ENCODE measurements at places on chromosomes 4 and X. TPM values are rescaled to one million over a fixed set of nuclear protein-coding genes. Genes with fewer than 3 reads are reported as not detected.

DNA sequence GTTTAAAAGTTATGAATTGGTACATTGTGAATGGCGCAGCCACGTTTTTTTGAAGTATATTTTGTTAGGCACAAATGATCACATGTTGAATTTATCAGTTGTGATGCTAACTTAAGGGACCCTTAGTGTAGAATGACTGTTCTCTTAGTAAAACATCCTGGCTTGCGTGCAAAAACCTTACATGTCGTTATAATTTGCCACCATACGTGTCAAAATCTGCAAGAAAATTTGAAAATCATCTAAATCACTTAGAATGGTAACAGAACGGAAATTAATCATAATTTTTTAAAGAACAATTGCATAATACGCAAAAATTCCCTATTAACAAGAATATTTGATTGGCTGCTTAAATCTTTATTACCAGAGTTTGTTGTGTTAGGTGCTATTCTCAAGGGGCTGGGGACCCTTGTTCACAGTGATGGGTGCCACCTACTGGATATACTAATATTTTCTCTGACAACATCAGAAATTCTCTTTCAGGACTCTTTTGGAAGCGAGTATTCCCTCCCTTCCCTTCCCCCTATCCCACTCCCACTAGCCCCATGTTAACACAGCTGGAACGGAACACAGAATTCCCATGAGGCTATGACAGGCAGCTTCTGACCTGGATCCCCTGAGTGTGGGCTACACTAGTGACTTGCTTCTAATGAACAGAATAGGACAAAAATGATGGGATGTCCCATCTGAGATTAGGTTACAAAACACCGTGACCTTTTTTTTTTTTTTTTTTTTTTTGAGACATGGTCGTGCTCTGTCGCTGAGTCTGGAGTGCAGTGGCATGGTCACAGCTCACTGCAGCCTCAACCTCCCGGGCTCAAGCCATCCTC is 71.8 kb downstream of the SUPT20HL2 start:
- peaks cover 10% of the 10 kb centered on the region for H3K4me1 ChIP-seq
- no peak overlapping the region for H3K27ac ChIP-seq
- no peaks in the 10 kb centered on the region for H3K27me3 ChIP-seq
- no peaks in the 10 kb centered on the region for H3K36me3 ChIP-seq

- H3K36me3 ChIP-seq: no peaks in the 10 kb centered on the region
- no peaks in the 10 kb centered on the region for H3K4me1 ChIP-seq
- H3K27ac ChIP-seq: no peak overlapping the region
- no peak overlapping the region for H3K4me3 ChIP-seq
- no peak for DNase-seq
Measured at GRCh38 chr4:107392380-107392779, 327.7 kb downstream of the PAPSS1 start.

DNA sequence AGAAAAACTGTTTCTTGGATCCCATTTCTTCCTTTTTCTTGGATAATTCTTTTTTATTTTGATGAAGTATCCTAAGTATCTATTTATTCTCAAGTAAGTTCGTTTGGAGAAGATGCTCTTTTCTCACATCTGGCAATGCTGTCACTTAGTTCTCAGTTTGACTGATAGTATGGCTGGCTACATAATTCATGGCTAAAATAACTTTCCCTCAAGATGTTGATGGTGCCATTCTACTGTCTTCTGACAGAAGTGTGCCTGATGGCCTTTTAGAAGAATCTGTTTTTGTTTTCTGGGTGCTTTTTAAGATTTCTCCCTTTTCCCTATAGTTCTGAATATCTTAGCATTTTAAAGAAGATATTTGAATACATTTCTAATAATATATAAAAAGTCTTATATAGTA is 41.6 kb downstream of the EVC2 start:
- H3K27me3 ChIP-seq: no peaks in the 10 kb centered on the region
- peaks cover 11% of the 10 kb centered on the region for H3K36me3 ChIP-seq
- DNase-seq: no peak
- no peaks in the 10 kb centered on the region for H3K4me1 ChIP-seq

- peaks cover 28% of the 10 kb centered on the region for H3K4me1 ChIP-seq
- no peaks in the 10 kb centered on the region for H3K36me3 ChIP-seq
- DNase-seq: peak; percentile 48
- peak overlapping the region; percentile 69 for H3K27ac ChIP-seq
Measured at GRCh38 chr4:24470666-24471485, 113.5 kb downstream of the DHX15 start.

MAGEA2B gene
- not detected for total RNA-seq

DNA sequence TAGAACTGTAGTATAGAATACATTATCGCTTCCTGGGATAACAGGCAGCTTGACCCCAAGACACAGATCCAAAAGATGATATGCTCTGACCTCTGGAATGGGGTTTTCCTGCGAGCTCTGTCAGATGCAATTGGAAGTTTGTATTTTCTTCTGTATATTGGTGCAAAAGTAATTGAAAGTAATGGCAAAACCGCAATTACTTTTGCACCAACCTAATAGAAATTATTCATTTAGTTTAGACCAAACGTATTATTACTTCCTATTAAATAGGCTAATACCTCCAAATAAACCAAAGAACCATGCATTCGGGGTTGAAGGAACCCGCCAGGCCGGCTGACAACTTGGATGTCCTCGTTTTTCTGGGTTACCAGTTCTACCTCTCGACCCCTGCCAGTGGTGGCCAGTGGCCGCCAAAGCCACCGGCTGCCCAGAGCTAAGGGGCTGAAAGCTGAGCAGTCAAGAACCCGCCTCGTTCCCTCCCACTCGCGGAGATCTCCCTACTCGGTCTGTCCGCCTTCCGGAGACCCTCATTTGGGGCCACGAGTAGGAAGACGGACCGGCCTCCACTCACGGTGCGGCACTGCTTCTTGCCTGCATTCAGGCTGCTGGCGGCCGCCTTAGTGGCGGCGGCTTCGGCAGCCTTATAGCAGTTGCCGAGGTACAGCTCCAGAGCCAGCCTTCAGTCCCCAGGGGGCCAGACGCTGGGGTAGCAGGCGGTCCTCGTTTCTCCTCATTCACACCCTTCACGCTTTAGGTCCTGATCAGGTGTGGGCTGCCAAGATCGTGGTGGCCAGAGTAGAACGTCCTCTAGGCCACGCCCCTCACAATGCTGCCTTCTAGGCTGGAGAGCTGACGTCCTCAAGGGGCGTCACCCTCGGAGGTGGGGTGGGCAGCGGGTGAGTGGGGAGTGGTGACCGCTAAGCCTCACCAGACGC is 121.9 kb downstream of the RBMX2 start:
- no peaks in the 10 kb centered on the region for H3K4me1 ChIP-seq
- no peaks in the 10 kb centered on the region for H3K36me3 ChIP-seq
- DNase-seq: peak; percentile 12
- H3K4me3 ChIP-seq: no peak overlapping the region
- H3K27me3 ChIP-seq: peaks cover 3% of the 10 kb centered on the region

OCIAD2 gene
- total RNA-seq: 82.7 TPM
